ENCODE measurements at places on chromosomes 3 and 15.

- no peak for DNase-seq
Observed at GRCh38 chr3:12954891-12955650, 113.7 kb upstream of the RPL32 start.

DNA sequence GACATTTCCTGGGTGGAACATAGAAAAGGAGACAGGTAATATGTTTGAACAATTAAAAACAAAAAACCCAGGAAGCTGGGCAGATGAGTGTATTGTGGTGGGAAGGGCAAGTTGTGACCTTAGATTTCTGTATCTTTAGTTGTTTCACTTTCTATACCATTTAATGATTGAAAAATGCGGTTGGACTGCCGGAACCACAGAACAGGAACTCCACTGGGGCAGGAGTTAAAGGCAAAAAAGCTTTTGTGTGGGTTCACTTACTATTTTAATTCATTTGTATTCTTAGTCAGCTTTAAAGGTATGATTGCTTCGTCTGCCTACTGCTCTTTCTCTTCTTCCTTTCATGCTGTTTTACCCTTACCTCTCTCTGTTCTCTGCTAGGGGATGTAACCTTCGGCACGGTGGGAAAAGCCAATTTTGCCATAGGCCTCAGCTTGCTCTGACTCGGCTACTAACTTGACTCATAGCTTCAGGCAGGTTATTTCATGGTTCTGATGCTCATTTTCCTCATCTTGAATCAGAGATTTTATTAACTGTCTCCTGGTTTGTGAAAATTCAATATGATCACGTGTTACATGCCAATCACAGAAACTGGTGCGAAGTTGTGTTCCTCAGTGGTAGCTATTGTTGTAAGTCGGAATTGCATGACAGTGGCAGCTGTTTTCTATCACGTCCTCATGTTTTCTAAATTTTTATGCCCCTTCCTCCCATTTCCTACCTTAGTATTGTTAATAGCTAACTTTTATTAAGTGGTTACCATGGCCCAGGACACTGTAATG is 1.6 kb upstream of the MCTP2 start:
- peak; percentile 85 for DNase-seq

DNA sequence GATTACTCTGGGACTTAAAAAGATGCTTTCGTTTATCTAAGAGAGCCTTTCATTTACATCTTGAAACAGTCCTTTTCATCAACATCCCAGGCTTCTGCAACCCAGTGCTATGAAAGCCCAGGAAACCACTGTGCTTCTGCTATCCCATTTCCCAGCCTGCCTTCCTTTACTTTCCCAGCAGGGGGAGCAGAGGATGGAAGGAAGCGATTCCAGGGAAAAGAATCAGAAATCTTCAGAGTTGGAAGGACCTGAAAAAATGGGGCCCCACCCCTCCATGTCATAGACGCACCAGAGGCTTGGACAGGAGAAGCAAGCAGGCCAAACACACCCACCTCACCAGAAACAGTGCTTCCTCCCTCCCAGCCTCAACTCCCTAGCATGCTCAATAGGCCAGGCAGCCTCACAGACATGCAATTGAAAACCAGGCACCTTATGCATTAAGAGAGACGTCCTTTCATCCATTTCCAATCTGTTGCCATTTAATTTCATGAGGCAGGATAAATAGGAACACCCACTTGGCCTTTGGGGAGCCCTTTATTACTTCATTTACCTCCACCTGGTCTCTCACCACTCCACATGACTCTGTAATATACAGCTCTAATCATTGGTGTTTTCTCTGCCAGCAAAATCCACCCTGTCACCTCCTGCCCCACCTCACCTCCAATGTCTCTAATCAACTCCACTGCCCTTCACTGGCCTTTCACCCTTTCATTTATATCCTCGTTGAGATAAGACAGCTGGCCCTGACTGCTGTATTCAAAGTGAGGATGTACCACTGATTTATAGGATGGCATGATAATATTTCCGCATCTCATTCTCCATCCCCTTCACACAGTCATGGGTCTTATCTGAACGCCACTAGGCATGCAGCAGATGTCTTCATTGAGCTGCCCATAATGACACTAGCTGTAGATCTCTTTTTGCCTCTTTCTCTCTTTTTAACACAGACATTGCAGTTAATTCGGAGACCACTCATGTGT is 583.9 kb downstream of the NTRK3 start:
- no peak for DNase-seq

DNA sequence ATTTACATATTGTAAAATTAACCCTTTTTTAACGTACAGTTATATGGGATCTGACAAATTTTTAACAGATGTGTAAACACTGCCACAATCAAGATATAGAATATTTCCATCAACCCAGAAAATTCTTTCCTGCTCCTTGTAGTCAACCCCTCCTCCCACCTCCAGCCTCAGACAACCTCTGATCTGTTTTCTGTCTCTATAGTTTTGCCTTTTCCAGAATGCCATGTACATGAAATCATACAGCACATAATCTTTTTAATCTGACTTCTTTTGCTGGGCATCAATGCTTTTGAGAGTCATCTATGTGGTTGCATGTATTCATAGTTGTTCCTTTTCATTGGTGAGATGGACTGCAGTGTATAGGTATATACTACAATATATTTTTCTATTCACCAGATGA is 153.0 kb downstream of the SMAD6 start:
- no peak for DNase-seq

- DNase-seq: no peak
Observed at GRCh38 chr3:195149292-195150030, 121.5 kb downstream of the XXYLT1 start.

DNA sequence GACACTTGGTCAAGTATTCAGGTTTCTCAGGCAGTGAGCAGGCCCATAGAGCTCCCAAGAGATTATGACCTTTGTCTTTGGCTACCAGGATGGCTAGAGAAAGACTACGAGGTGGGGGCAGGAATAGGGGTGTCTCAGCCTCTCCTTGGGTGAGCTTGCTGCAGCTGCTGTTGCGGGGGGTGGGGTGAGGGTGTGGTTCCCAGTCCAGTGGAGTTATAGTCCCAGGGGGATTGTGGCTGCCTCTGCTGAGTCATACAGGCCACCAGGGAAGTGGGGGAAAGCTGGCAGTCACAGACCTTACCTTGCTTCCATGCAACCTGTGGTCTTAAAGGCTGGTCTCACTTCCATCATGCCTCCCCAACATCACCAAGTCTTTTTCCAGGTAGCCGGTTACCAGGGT is 31.7 kb downstream of the ATP2C1 start:
- no peak for DNase-seq

DNA sequence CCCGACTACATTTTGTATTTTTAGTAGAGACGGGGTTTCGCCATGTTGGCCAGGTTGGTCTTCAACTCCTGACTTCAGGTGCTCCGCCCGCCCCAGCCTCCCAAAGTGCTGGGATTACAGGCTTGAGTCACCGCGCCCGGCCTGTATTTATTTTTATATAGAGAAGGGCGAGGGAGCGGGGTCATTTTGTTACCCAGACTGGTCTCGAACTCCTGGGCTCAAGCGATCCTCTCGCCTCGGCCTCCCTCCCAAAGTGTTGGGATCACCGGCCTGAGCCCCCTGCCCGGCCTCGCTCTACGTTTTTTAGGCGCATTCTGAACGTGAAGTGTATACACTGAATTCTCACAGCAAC is 514 bp upstream of the PPP4R2 start:
- peak; percentile 23 for DNase-seq

- no peak for DNase-seq
Observed at GRCh38 chr15:27272427-27272826, 301.4 kb downstream of the GABRG3 start.

GRCh38 chr3:139103484-139103883 is 58.8 kb upstream of the PRR23C start:
- no peak for DNase-seq

DNA sequence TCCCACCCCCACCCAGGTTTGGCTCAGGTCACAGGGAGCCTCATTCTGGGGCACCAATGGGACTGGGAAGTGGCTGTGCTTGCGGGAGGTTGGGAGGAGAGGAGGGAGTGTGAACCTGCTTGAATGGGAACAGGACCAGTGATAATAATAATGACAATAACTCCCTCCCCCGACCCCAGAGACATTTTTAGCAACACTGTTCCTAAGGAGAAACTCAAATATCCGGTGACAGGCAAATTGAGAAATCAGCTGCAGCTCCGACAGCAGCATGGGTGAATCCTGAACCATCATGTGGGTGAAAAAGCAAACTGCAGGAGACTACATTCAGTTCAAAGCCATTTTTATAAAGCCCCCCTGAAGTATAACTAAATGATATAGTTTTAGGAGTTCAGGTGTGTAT is 11.6 kb upstream of the RPL29 start:
- DNase-seq: no peak

- DNase-seq: no peak
Observed at GRCh38 chr3:72054976-72055375, 270.0 kb upstream of the PROK2 start.

DNA sequence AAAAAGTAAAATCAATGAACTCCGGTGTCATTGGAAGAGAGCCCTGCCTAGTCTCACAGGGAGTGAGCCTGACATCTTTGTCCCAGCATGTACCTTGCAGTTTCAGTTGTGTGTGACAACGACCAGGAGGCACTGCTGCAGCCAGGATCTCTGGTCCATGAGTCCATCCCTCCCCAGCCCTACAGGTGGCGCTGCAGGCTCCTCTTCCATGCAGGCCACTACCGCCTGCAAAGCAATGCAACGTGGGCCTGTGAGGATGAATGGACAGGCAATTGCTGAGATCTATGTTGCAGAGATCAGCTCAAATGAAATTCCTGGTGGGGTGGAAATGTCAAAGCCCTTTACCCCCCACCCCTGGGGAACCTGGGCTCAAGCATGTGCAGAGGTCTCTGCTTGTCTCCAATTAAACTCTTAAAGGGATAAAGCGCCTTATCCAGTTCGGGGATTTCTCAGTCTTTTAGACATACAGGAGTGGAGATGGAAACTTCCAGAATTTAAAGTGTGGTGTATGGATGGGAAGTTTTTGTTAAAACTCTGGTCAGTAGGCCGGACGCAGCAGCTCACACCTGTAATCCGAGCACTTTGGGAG is 35.8 kb downstream of the TKT start:
- DNase-seq: peak; percentile 90

DNA sequence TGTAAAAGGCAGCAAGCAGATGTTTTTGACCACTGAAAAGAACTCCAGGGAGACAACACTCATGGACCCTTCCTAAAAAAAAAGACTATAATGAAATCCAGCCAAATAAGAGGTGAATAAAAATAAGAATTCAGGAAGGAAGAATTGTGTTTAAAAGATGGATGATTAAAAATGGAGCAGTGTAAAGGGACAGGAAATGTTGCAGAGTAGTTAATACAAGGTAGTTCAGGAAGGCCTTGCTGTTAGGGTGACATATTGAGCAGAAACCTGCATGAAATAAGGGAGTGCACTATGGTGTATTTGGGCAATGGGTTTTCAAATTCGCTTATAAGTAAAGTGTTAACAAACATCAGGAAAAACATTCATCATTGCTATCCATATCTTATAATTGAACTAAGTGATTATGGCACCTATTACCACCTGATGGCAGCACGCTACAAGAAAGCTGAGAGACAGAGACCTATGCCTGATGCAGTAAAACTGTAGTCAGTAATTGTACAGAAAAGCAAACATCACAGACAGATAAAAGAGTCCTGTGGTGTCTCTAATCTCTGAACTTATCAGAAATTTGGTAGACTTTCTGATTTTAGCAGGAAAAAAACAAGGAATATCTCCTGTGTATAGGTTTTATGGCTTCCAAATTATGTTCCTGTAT is 5.8 kb upstream of the DBR1 start:
- peak; percentile 60 for DNase-seq

DNA sequence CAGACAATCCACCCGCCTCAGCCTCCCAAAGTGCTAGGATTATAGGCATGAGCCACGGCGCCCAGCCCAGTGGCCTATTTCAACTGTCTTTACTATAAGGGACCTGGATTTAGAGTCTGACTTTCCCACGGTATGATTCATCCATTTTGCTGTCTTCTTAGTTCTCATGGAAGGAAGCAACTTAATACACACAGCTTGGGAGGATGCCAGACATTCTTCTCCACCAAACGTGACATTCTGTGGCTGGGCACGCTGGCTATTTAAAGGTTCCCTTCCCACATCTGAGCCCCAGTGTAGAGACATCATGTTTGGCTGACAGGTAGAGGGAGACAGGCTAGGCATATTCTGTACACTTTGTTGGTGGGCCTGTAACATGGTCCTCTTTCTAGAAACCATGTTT is 26.2 kb downstream of the FAM43A start:
- no peak for DNase-seq

GRCh38 chr15:29225534-29226234 is 43.9 kb downstream of the NSMCE3 start:
- no peak for DNase-seq

GRCh38 chr3:176595307-176595706 is 602.0 kb downstream of the TBL1XR1 start:
- DNase-seq: no peak

- no peak for DNase-seq
Observed at GRCh38 chr3:151933234-151933853, 59.9 kb downstream of the SUCNR1 start.

DNA sequence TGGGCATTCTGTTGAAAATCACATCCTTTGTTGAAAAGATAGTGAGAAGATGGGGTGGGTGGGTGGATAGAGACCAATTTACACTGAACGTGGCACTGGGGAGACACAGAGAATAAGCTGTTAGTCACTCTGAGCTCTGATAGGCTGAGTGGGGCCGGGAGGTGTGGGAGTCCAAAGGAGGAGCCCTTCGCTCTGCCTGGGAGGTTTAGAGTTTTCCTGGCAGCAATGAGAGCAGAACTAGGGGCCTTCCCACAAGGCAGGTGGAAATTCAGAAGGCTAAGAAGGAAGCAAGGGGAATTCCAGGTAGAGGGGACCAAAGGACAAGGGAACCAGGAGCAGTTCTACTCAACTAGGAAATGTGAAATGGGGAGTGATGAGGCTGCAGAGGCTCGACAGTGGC is 272.7 kb downstream of the RPLP1 start:
- no peak for DNase-seq

GRCh38 chr3:167095976-167096375 is 284.1 kb downstream of the ZBBX start:
- DNase-seq: no peak

DNA sequence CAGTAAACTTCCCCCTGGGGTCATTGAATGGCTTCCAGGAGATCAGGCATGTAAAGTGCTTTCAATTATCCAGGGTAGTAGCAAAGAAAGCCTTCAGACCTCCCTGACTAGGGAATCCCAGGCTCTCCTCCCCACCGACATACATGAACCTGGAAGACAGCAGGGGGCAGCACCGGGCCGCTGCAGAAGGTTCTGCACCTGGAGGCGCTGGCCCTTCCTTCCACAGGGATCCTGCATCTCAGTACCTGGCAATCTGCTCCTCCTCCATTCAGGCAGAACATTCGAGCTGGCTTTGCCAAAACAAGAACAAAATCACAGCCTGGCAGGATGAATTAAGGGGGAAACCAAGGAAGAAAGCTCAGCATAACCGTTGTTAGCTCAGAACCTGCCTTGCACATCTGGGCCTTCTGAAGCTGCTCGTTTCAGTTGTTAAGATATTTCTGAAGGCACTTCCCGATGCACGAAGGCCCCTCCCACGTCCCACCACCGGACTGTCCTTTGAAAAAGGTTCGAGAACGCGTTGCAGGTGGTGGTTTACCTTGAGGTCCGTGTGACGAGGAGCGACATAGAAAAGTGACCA is 237.7 kb downstream of the SLCO3A1 start:
- no peak for DNase-seq

Data from activated CD8-positive, alpha-beta T cell treated with anti-CD3 and anti-CD28 coated beads, Interleukin-2, amount 10 ng/mL, durations not matched to agents 7 days and 5 days (primary cell).